H1 (cell line): ENCODE measurements at places on chromosomes 12 and 14. TPM values are rescaled to one million over a fixed set of nuclear protein-coding genes. Genes with fewer than 3 reads are reported as not detected.

Gene NRXN3
- 3.0 and 4.1 TPM in 2 replicates for total RNA-seq

Gene CRY1
- 25.1 TPM in 2 replicates for total RNA-seq

Gene B4GALNT1
- total RNA-seq, result 1.4 and 1.5 TPM in 2 replicates

Gene AMDHD1
- 0.34 TPM in 1 of 2 replicates, not detected in the other for total RNA-seq

Gene CTSG
- total RNA-seq, result not detected in 2 replicates

GRCh38 chr12:29132316-29132715 lies 16.8 kb upstream of the FAR2 start:
- H3K4me1 ChIP-seq, result no peaks in the 10 kb centered on the region
- no peak overlapping the region for H3K27ac ChIP-seq
- no peaks in the 10 kb centered on the region for H3K36me3 ChIP-seq
- no peaks in the 10 kb centered on the region for H3K27me3 ChIP-seq
- no peak for DNase-seq

DNA sequence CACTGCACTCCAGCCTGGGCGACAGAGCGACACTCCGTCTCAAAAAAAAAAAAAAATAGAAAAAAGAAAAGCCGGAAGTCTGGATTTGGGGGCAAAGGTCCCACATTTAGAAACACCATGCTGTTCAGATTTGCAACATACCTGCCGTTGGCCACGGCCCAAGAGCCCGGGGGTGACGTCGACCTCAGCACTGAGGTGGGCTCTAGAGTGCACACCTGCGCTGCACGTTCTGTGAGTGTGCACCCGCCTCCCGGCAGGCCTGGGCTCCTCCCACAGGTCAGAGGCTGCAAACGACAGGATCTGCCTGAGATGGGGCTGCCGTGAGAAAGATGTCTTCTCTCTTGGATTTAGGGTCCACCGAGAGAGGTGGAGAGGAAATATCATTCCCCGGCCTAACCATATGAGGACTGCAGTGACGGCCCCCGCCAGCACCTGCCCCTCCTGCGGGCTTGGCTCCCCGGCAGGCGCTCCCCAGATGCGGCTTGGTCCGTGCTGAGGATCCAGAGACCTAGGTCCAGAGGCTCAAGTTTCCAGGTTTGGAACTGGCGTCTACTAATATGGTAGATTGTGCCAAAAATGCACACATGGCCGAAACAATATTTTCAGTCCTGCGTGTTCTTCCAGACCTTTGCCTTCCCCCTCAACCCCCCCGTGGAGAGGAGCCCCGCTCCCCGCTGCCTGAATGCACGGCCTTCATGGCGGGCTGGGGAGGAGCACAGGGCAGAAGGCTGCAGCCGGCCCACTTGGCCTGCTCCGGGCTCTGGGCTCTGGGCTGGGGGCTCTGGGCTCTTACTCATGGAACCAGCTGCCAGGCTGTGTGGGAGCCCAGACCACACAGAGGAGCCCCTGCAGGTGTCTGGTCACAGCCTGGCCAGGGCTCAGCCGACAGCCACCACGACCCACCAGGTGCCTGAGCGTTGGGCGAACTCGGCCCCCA lies 58.8 kb upstream of the FBRSL1 start:
- no peaks in the 10 kb centered on the region; the same call in 1 of the 2 replicates for H3K36me3 ChIP-seq
- no peak for DNase-seq
- peaks cover 53% of the 10 kb centered on the region for H3K27me3 ChIP-seq
- H3K27ac ChIP-seq, result no peak overlapping the region
- no peak overlapping the region for H3K4me3 ChIP-seq

- no peaks in the 10 kb centered on the region for H3K4me1 ChIP-seq
- no peak for DNase-seq
- no peak overlapping the region for H3K27ac ChIP-seq
- H3K36me3 ChIP-seq, result no peaks in the 10 kb centered on the region
Observed at GRCh38 chr12:89893972-89894706, 185.5 kb upstream of the ATP2B1 start.

DNA sequence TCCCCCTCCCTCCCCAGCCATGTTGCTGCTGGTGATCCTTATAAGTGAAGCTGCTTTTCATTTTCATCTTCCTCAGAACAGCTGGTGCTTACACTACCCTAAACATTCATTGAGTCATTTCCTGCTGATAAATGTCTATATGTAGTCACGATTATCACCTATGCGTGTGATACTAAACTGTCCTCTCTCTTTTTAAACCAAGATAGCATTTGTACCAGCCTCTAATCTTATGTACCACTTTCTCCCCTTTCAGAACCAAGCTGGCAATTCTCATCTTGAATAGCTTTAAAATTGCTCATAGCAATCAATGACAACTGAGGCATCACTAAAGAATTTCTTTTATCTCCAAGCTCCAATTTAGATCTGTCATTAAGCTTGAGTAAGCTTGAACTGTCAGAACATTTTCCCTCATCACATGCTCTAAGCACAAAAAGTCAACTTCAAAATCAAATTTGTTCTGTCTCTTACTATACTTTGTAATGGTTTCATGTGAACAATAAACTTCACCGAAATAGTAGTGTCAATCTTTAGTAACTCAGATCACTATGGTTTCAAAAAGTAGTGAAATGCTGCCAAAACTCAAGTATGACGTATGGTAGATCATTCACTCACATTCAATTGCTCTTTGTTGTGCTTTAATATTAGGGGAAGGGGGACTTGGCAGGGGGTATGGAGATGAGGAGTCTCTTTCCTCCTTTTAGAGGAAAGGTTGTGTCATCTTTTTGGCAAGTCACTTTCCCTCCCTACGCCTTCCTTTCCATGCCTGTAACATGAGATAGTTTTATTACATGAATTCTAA lies 178.1 kb upstream of the NOVA1 start:
- no peak overlapping the region for H3K27ac ChIP-seq
- H3K27me3 ChIP-seq, result no peaks in the 10 kb centered on the region
- no peaks in the 10 kb centered on the region for H3K36me3 ChIP-seq
- no peak for DNase-seq

DNA sequence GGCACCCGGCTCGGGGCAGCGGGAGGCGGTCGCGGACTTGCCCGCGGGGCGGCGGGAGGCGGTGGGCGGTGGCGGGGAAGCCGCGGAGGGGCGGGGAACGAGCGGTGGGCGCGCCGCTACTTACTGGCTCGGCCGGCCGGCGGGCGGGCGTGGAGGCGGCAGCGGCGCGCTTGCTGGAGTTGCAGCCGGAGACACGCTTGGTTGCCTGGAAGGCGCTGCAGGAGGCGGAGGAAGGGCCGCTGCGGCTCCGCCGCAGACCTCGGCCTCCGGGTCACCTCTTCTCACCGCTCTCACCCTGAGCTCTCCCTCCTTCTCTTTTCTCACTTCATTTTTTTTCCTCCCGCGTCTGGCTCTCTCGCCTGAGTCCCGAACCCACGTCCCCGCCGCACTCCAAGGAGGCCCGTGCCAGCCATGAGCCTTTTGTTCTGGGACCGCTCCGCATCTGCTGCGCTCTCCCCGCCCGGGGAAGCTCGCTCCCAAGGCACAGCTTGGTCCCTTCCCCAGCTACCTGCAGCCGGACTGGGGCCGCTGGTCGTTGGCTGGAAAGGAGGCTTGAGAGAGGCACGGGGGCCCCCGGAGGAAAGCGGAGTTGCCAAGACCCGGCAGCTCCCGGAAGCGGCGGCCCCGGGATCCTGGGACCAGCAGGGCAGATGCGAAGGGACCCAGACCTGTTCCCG lies 592 bp upstream of the KCNK10 start:
- no peak overlapping the region for H3K27ac ChIP-seq
- peak; percentile 74 for DNase-seq
- no peaks in the 10 kb centered on the region for H3K36me3 ChIP-seq
- H3K27me3 ChIP-seq, result peaks cover 74% of the 10 kb centered on the region

- no peak overlapping the region for H3K27ac ChIP-seq
- no peak overlapping the region for H3K4me3 ChIP-seq
- no peak for DNase-seq
- peaks cover 7% of the 10 kb centered on the region; the same call in 1 of the 2 replicates for H3K4me1 ChIP-seq
- no peaks in the 10 kb centered on the region for H3K27me3 ChIP-seq
Observed at GRCh38 chr12:28550757-28551704, 360.8 kb downstream of the CCDC91 start.

DNA sequence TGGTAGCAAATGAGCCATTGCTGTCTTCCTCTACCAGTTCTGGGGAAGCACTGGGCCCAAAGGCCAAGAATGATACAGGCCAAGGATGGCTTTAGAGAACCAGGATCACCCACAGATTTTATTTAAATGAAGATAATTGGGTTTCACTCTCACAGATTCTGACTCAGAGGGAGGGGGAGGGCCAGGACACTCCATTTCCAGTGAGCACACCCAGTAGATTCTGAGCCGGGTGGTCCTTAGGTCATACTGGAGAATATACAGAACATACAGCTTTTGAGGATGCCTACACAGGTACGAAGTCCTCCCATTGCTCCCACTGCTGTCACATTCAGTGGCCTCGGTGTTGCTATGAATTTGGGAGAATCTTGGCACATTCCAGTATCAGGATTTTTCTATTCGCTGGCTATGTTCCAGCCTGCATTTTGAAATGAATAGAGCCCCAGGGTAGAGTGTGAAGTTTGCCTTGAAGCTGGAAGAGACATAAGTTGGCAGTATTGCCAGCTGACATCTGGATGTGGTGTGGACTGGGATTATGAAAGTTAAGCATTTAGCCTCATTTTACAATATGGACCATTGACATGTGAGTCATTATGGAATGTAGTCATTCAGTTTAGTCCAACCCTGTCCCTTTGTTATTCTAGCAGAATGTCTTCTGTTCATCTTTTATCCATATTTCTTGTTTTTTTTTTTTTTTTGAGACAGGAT lies 45.8 kb upstream of the POC1B start:
- H3K27me3 ChIP-seq, result no peaks in the 10 kb centered on the region
- no peak overlapping the region for H3K4me3 ChIP-seq
- H3K36me3 ChIP-seq, result no peaks in the 10 kb centered on the region
- no peaks in the 10 kb centered on the region for H3K4me1 ChIP-seq

DNA sequence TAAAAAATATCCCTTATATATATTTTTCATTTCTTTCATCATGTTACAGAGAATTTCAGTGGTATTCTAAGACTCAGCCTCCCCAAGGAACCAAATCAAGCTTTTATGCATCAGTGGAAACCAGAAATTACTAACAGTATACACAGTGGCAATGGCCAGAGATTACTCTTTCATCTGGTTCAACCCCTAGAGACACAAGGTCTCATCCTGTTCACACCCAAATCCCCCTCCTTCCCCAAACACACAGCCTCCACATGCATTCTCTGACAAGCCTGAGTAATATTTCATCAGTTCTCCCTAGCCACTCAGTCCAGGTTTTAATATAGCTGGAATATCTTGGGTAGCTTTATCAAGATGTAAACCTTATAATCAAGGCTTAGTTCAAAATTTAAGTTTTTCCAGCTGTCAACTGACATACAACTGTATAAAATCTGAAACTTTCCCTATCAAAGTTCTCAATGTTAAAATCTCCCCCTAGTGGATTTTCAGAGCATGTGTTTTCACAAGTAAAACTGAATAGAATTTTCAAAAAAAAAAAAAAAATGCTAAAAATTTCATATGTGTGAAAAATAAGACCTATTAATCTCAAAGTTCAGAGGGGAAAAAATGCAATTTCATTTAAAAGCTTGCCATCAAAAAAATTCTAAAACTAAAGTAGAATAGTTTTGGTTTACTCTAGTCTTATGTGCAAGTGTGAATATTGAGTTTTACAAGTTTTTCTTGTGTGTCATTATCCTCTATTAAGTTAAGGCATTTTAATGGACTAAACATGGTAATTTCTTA lies 10.5 kb upstream of the SSTR1 start:
- peaks cover 57% of the 10 kb centered on the region for H3K36me3 ChIP-seq
- DNase-seq, result no peak
- H3K27ac ChIP-seq, result no peak overlapping the region; the same call in 1 of the 2 replicates
- H3K27me3 ChIP-seq, result no peaks in the 10 kb centered on the region
- no peak overlapping the region for H3K4me3 ChIP-seq

GRCh38 chr14:44897041-44897844 lies 64.5 kb downstream of the KLHL28 start:
- peak overlapping the region; percentile 74 for H3K4me3 ChIP-seq
- peak; percentile 91 for DNase-seq
- H3K4me1 ChIP-seq, result no peaks in the 10 kb centered on the region
- H3K27ac ChIP-seq, result peak overlapping the region; percentile 35; the same call in 1 of the 2 replicates
- H3K27me3 ChIP-seq, result no peaks in the 10 kb centered on the region

- no peaks in the 10 kb centered on the region for H3K4me1 ChIP-seq
- no peaks in the 10 kb centered on the region for H3K27me3 ChIP-seq
- no peak overlapping the region for H3K4me3 ChIP-seq
- H3K27ac ChIP-seq, result no peak overlapping the region
- no peak for DNase-seq
- H3K36me3 ChIP-seq, result no peaks in the 10 kb centered on the region
Observed at GRCh38 chr14:25178255-25178654, 128.3 kb upstream of the STXBP6 start.

DNA sequence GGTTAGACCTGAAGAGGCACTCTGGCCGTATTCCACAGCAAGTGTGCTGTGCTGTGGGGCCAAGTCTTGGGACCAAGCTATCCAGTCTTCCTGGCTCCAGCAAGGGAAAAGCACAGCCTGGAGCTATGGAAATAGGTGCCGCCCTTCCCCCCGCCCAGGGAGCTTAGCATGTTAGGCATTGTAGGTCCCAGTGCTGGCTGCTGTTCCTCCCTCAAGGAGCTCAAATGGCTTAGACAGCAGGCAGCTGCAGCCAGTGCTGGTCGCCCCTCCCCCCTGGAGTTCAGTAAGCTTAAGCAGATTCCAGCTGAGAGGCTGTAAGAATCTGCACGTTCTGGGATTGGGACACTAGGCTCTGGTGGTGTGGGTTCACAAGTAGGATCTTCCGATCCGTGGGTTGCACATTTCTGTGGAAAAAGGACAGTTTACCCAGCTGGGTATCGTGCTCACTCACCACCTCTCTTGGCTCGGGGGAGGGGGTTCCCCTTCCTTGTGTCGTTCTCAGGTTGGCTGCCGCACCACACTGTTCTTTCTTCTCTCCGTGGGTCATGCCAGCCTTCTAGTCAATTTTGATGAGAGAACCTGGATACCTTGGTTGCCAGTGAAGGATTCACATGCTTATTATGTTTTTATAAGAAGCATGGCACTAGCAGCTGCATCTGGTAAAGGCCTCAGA lies 127.3 kb downstream of the CNTN1 start:
- no peaks in the 10 kb centered on the region for H3K36me3 ChIP-seq
- peaks cover 7% of the 10 kb centered on the region for H3K4me1 ChIP-seq
- H3K27me3 ChIP-seq, result no peaks in the 10 kb centered on the region
- DNase-seq, result peak; percentile 73

GRCh38 chr14:63200767-63201166 lies 3.5 kb upstream of the RHOJ start:
- no peak overlapping the region for H3K27ac ChIP-seq
- DNase-seq, result no peak
- no peaks in the 10 kb centered on the region for H3K27me3 ChIP-seq
- peaks cover 8% of the 10 kb centered on the region for H3K4me1 ChIP-seq
- no peaks in the 10 kb centered on the region for H3K36me3 ChIP-seq
- H3K4me3 ChIP-seq, result no peak overlapping the region

GRCh38 chr12:45336331-45336730 lies 120.4 kb downstream of the ANO6 start:
- H3K4me1 ChIP-seq, result no peaks in the 10 kb centered on the region
- H3K4me3 ChIP-seq, result no peak overlapping the region
- DNase-seq, result no peak
- H3K36me3 ChIP-seq, result peaks cover 4% of the 10 kb centered on the region
